ENCODE measurements at places on chromosomes 12 and 14. TPM values are rescaled to one million over a fixed set of nuclear protein-coding genes. Genes with fewer than 3 reads are reported as not detected.

The C12orf56 gene
- not detected for total RNA-seq

- DNase-seq = no peak
Observed at GRCh38 chr12:9043766-9044165, 54.4 kb downstream of the KLRG1 start.

The VRTN gene
- not detected for total RNA-seq

GRCh38 chr12:62712681-62713573, 222.0 kb downstream of the PPM1H start:
- DNase-seq = no peak

DNA sequence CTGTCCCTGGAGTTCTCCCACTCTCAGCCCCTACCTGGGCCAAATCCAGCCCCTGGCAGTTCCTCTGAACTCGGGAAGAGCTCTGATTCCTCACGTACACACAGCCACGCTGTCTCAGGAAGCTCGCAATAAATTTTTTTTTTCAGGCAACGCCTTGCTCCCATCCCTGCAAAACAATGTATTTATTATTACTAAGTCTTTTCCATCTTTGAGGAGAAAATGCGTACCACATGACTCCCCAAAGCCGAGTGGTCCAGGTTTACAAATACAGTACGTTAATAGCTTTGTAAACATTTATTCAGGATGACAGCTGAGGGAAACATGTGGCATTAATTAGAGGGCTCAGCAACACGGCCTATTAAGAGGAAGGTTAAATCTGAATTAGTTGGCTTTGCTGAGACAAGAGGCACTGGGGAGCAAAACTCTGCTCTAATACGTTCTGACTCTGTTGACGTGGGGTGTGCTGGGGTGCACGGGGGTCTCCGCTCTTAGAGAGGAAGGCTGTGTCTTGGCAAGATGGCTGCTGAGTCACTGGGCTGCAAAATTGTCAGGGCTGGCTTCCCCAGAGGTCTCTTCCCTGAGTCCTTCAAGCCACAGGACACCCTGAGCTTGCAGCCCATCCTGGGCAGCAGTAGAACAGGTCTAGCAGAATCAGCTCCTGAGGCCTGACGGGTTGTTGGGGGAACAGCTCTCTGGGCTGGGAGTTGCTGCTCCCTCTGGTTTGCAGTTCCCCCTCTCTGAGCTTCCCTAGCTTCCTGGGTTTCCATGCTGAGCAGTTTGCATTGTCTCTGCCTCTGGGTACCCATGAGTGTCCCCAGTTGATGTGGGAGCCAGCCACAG, 185.2 kb upstream of the TBX3 start:
- DNase-seq = no peak

- no peak for DNase-seq
Observed at GRCh38 chr12:74671421-74671820, 133.8 kb downstream of the ATXN7L3B start.

The TSPAN8 gene
- total RNA-seq = 28.3 TPM

The B3GNT4 gene
- total RNA-seq = 0.28 TPM

- no peak for DNase-seq
Observed at GRCh38 chr12:27123642-27124041, 41.3 kb upstream of the C12orf71 start.

The RAN gene
- 80.5 TPM for total RNA-seq

The HELB gene
- total RNA-seq = 5.2 TPM

The RHEBL1 gene
- 0.25 TPM for total RNA-seq

DNA sequence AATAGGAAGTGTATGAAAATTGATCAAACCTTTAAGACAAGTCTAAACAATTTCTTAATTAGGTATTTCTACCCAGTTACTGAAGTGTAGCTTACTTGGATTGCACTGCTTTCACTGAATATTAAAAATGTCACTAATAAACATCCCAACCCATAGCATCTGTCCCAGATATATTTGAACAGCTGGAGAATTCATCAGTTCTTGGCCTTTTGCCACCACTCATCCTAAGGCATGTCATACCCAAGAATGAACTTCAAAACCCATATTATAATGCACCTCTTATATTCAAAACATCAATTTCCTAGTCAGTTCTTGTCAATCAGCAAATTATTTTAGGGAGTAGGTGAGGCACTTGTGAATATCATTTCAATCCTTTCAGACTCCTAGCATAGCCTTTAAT, 392.3 kb downstream of the PAWR start:
- DNase-seq = no peak

DNA sequence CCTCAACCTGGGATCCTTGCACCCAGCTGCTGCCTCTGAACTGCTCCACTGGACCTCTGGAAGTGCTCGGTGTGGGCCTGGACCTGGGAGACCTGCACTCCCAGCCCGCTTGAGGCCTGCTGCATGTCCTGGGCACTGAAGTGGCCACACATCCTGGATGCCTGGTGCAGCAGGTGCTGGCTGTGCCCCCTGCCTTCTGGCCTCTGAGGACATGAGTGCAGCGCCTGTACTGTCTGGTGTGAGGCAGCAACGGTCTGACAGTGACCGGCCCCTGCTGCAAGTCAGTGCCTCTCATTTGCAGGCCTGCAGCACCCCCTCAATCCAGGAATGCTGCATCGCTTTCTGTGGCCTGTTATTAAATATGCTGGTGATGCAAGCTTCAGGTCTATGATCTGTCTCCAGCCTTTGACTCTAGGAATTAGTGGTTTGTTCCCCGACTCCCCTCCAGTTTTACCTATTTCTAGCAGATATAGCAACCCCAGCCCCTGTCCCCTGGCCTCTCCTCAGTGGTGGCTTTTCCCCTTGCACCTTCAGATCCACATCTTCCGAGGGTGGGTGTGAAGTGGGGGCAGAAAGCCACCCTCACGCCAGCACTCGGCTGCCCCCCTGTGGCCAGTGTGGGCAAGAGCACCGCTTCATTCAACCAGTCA, 3.6 kb downstream of the SMIM41 start:
- no peak for DNase-seq
